ENCODE measurements at places on chromosomes 16 and 17. TPM values are rescaled to one million over a fixed set of nuclear protein-coding genes. Genes with fewer than 3 reads are reported as not detected.

Gene STX8
- total RNA-seq, result 79.7 TPM

Gene ITGAX
- not detected for total RNA-seq

Gene SLC16A6
- 0.09 TPM for total RNA-seq

Gene TMEM114
- not detected for total RNA-seq

GRCh38 chr16:58450590-58450989 lies 49.4 kb upstream of the NDRG4 start:
- H3K36me3 ChIP-seq, result no peaks in the 10 kb centered on the region
- no peak overlapping the region for H3K27ac ChIP-seq
- H3K4me3 ChIP-seq, result no peak overlapping the region
- DNase-seq, result no peak

DNA sequence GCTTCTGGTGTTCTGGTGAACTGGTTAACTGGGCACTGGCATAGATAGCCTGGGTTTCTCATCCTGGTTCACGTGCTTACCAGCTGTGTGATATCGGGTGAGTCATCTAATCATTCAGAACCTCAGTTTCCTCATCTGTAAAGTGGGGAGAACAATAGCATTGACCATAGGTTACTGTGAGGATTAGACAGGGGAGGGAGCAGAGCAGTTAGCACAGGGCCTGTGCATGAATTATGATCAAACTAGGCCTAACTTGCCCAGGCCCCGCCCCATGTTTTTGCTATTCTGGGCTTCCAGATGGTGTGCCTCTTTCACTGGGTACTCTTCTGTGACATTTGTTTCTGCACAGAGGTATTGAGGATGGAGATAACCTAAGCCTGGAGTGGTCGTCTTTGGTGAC lies 4.6 kb upstream of the KLHL36 start:
- H3K4me3 ChIP-seq, result no peak overlapping the region
- H3K27ac ChIP-seq, result no peak overlapping the region
- no peaks in the 10 kb centered on the region for H3K4me1 ChIP-seq
- H3K27me3 ChIP-seq, result peaks cover 32% of the 10 kb centered on the region
- H3K36me3 ChIP-seq, result no peaks in the 10 kb centered on the region

- H3K4me3 ChIP-seq, result no peak overlapping the region
- no peak overlapping the region for H3K27ac ChIP-seq
- no peak for DNase-seq
Measured at GRCh38 chr16:87276924-87277323, 40.3 kb downstream of the C16orf95 start.

DNA sequence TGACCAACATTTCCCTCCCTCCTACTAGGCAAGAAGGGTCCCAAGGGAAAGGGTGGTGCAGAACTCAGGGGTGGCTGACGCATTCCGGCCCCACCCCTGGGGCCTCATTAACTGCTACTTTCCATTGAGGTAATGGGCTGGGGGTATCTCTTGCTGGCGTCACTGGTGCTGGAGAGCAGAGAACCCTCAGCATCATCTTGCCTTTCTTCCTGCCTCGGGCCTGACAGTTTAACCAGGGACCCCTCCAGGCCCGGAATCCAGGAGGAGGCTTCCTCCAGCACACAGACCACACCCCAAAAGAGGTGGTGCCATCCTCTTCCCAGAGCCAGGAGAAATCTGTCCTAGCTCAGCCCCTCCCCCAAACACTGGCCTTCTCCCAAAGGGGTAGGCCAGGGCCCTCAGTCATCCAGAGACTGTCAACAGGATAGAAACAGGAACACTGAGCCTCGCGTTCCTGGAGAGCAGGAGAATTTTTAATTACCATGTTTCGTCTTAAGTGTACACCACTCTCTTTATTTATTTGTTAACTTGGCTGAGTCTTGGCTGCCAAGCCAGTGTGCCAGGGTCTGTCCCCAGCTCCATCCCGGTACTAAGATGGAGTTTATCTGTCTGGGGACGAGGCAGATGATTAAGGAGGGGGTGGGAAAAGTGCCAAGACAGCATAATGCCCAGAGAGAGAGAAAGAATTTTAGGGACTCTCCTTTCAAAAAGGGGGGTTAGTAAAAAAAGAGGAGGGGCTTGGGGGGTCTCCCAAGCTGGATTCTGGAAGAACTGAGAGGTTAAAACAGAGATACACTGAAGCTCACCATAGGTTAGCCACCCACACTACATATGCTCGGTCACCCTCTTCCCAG lies 5.1 kb downstream of the ETV4 start:
- H3K27me3 ChIP-seq, result peaks cover 45% of the 10 kb centered on the region
- DNase-seq, result peak; percentile 56
- H3K4me1 ChIP-seq, result peaks cover 35% of the 10 kb centered on the region
- no peaks in the 10 kb centered on the region for H3K36me3 ChIP-seq
- H3K4me3 ChIP-seq, result no peak overlapping the region
- no peak overlapping the region for H3K27ac ChIP-seq

- H3K4me1 ChIP-seq, result peaks cover 20% of the 10 kb centered on the region
- H3K27me3 ChIP-seq, result peaks cover 59% of the 10 kb centered on the region
- no peak overlapping the region for H3K27ac ChIP-seq
- H3K36me3 ChIP-seq, result no peaks in the 10 kb centered on the region
Measured at GRCh38 chr17:38706505-38707216, 1.6 kb downstream of the MLLT6 start.

- no peak for DNase-seq
- no peak overlapping the region for H3K27ac ChIP-seq
- no peak overlapping the region for H3K4me3 ChIP-seq
- no peaks in the 10 kb centered on the region for H3K4me1 ChIP-seq
- H3K27me3 ChIP-seq, result no peaks in the 10 kb centered on the region
Measured at GRCh38 chr16:88870608-88871348, 4.3 kb upstream of the PABPN1L start.

Data from neural progenitor cell (in vitro differentiated cells).